ENCODE measurements at places on chromosomes 7 and 10.

DNA sequence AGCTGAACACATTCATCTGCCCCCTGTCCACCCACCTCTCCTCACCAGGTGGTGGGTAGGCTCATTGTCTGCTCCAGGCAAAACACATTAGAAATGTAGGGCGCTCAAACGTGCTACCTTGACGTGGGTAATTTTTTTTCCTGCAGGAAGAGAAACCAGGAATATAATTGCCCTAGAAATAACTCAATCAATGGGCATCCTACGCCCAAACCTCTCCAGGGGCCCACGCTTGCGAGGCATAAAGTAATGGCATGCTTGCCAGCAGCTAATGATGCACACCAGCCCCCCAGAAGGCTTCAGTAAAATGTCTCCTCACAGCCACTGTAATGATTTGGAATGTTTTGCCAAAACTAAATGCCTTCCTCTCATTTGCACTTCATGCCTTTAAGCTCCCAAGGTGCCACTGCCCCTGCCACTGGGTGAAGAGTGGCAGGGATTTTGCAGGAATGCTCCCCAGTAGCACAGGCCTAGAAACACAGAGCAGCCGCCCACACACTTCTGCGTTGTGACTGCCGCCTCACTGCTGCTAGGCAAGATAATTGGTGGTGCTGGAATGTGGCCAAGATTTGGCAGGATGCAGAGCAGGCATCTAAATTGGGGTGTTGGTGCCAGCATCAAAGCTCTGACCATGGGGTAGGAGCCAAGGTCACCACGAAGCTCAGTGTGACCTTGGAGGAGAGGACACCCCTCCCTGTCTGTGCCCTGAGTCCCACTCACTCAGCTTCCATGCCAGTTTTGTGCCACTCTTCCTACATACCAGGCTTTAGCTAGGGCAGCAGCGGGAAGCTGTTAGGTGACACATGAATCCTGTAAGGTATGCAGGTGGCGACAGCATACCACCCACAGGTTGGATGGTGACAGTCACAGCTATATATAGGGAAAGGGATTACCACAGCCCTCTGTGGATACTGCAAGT lies 48.7 kb upstream of the PPP1R3C start:
- DNase-seq = peak; percentile 62

GRCh38 chr10:44925224-44925623 lies 14.1 kb downstream of the TMEM72 start:
- DNase-seq = no peak

GRCh38 chr7:85757348-85757747 lies 570.5 kb upstream of the SEMA3D start:
- DNase-seq = no peak

DNA sequence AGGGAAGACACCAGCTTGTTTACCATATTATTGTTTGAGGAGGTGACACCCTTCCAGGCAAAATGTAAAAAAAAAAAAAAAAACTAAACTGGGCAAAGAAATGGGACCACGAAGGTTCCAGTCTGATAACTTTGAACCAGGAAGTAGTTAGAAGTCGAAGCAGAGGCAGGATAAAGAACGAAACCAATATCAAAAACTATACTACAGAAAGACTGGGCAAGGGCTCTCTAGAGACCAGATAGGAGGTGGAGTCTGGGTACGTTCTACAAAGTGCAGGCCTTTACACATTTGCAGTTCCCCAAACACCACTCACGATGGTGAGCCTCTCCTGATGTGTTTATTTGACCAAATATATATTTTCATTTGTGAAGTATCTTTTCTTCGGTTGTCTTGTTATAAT lies 125.7 kb upstream of the CDK1 start:
- no peak for DNase-seq

GRCh38 chr10:17784688-17785087 lies 24.5 kb upstream of the MRC1 start:
- no peak for DNase-seq
